ENCODE measurements at places on chromosomes 7 and 10.

DNA sequence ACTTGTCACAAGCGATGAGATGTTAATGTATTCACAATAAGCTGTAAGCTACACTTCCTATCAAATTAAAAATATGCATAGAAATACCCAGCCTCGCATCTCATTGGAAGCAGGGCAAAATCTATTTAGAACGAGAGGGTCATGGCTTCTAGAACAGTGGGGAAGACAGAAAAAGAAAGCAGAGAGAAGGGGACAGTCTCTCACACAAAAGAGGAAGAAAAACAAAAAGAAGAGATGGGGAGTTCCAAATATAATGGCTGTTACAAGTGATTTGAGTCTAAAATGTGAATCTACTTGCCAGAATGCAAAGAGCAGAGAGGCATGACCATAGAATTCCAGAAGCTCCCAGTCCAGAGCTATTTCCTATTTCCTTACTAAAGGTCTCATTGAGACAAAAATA is 13.8 kb downstream of the LRRN3 start:
- DNase-seq = no peak

- DNase-seq = no peak
These were observed 28.4 kb downstream of the GALNTL5 start for GRCh38 chr7:151984612-151985011.

- no peak for DNase-seq
These were observed 192.8 kb upstream of the ZMIZ1 start for GRCh38 chr10:78875932-78876331.

GRCh38 chr10:88392222-88392621 is 190.9 kb downstream of the RNLS start:
- no peak for DNase-seq

GRCh38 chr10:96716390-96716789 is 3.9 kb downstream of the PIK3AP1 start:
- DNase-seq = no peak

- no peak for DNase-seq
These were observed 4.4 kb downstream of the STARD3NL start for GRCh38 chr7:38182450-38182849.

DNA sequence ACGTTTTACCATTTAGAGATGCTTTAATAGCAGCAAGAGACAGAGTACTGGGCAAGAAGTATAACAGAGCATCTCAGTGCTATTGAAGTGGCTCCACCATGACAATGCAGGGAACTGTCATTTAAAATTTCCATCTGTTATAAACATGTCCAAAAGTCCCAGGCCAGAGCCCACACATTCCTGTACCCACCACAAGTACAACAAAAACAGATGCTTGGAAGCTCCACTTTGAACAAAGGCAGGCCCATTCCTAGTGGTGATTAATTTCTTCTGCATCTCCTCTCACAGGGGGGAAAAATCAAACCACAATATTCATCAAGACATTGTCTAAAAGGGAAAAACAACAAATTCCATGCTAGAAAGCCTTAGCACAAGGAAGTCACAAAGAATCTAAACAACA is 627.9 kb downstream of the PARD3 start:
- DNase-seq = peak; percentile 33

DNA sequence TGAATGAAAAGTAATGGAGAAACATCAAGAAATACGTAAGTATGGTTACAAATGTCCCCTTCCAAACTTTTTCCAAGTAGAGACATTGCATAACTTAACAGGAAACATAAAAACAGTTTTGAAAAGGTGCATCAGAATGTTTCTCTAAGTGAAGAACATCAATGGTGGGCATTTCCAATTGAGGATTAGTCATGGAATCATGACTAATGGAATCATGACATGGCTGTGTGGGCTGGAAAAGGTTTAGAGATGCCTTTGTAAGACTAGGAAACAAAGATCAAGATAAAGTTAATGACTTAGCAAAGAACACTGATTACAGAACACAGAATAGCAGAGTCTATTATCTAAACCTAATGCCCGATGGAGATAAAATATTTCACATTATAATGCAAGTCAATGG is 272.0 kb downstream of the HPSE2 start:
- no peak for DNase-seq

DNA sequence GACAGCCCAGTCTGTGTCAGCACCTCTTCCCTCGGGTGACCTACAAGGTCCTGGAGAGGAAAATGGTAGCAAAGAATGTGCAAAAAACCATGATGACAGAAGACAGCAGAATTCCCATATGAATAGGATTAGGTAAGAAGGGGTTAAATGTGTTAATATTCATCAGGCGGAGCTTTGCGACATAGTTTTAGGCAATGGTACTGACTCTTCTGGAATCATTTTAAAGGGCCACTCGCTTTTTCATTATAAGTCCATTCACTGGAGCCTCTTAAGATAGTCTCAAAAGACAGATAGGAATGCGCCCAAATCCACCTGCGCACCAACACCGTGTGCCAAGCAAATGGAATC is 38.2 kb downstream of the DLG5 start:
- DNase-seq = peak; percentile 25

DNA sequence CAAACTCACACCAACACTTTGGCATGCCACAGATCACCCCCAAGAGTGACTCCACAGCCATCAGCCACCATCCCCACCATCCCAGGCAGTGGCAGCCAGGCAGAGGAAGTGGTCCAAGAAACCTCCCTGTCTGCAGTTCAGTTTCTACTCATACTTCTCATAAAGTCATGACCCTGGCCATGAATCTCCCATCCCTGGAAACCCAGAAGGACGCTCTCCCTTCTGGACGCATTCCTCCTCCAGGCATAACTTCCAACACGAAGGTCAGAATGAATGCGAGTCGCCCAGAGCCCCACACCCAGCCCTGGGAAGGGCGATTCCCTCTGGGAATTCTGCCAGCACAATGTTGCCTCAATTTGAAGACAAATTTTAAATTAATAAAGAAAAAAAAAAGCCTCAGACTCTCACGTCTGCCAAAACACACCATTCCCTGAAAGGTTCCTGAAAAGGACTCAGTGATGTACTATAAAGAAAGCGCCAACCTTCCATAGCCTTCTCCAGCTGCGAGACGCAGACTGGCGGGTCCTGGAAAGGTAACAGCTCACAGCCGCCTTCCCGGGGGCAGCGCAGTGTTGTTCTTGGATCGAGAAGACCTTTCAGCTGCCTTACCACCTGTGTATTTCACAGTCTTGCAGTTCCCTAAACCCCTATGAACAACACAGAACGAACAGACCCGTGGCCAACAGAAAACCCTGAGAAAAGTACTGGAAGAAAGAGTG is 307.6 kb downstream of the FRMD4A start:
- DNase-seq = peak; percentile 46

- DNase-seq = peak; percentile 89
These were observed 495.8 kb downstream of the PARD3 start for GRCh38 chr10:34319197-34319846.

- DNase-seq = no peak
These were observed 97.8 kb downstream of the CDK14 start for GRCh38 chr7:90693939-90694338.

GRCh38 chr7:80478683-80479082 is 33.2 kb downstream of the GNAT3 start:
- peak; percentile 64 for DNase-seq

DNA sequence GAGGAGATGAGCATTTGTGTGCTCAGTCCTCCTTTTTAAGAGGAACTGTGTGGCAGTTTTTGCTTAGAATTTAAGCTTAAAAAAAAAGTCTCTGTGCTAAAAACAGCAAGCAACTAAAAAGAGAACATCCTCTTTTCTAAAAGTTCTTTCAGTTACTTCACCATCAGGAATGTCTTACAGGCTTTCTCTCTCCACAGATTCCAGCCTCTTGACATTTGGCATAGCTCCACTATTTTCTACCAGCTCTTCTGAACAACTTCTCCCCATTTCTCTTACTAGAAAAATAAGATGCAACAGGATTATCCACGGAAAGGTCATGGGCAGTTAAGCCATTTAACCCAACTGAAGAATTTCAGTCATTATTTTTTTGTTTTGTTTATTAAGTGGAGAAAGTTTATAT is 13.2 kb downstream of the PCLO start:
- peak; percentile 63 for DNase-seq

DNA sequence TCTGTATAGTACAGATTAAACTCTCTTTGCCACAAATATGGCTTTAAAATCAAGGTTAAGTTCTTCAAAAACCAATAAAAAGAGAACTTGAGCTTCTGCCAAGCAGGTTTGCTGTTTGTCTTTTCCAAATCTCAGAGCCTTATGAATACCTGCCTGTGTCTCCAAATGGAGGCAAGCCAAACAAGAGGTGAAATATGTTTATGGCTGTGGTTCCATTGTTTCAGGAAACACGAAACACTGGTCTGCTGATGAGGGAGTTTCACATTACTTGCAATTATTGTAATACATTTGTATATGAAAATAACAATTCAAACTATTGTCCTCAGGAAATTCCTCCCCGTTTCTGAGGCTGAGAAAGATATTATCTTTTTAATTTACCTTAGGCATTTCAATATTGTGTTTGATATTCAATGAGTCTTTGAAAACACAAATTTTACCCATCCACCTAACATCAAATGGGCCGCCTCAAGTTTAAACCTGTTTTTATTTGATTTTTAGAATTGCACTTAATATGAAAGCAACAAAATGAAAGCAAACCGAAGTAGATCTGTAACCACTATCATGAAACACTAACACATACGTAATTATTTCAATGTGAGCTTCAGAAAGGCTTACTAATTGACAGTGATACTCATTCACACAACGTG is 359.3 kb downstream of the HGF start:
- DNase-seq = no peak

- peak; percentile 4 for DNase-seq
These were observed 80.0 kb downstream of the ZNF277 start for GRCh38 chr7:112286250-112287086.

DNA sequence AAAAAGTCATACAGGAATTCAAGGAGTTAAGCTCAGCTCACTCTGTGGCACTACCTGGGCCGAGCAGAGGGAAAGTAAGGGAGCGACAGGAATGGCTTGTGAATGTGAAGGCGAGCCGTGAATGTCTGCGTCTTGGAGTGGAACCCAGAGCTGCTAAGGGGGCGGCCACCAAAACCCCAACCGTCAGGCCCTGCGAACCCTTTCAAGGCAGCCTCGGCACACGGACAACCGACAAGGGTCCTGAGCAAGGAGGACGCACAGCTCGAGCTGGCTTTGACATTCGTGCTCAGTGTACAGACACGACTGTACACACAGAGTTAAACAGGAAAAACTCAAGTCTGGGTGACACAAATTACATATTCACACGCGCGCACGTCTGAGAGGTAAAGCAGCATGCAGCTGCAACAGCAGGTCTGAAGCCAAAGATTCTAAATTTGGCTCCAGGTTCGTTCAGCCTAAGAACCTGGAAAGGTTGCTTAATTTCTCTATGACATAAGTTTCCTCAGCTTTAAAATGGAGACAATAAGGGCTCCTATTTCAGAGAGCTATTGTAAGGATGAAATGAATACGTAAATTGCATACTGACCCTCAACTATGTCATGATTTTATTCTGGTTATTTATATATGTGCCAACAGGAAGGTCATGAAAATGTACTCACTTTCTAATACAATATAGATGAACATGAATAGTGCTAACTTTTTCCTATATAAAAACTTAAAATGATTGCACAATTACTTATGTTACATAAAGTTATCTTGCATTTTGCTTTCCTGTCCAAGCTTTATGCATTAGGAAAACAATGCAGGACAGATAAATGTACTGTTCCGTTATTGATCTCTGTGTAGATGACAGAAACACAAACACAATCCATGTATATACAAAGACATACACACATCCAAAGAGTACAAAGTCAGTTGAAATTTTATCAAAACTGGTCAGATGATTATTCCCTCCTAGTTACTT is 192.9 kb downstream of the ZMYND11 start:
- DNase-seq = peak; percentile 17

DNA sequence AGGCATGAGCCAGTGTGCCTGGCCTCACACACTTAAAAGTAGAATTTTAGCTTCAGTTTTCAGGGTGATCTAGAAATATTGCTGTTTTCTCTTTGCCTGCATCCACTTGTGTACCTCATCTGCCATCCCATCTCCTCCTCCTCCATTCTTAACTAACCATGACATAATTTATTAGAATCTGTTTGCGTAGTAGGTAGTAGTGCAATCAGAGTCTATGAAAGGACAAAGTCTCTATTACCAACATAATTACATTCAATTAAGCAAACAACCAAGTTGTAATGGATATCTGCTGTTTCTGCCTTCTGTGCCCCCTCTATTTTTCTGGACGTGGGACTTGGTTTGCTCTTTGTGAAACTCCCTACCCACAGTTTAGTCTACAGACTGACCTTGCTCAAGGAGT is 72.9 kb downstream of the CDK14 start:
- no peak for DNase-seq

- DNase-seq = peak; percentile 36
These were observed 10.1 kb downstream of the CNOT4 start for GRCh38 chr7:135499818-135500217.

GRCh38 chr10:48656241-48656913 is 28.3 kb upstream of the WDFY4 start:
- peak; percentile 95 for DNase-seq

DNA sequence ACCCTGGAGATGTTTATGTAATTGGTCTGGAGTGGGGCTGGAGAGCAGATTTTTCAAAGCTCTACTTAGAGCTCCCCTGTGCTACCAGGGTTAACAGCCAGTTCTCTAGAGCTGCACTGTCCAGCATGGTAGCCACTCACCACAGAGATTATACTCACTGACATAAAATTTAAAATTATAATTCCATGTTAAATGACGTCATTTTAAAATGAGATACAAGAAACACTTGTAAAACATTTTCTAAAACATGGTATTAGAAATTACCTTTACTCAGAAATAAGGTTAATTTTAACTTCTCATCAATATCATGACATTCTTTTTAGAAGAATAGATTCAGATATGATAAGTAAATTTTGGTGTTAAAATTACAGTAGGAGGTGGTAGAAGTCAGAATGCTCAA is 306.2 kb upstream of the LRRN3 start:
- DNase-seq = no peak

DNA sequence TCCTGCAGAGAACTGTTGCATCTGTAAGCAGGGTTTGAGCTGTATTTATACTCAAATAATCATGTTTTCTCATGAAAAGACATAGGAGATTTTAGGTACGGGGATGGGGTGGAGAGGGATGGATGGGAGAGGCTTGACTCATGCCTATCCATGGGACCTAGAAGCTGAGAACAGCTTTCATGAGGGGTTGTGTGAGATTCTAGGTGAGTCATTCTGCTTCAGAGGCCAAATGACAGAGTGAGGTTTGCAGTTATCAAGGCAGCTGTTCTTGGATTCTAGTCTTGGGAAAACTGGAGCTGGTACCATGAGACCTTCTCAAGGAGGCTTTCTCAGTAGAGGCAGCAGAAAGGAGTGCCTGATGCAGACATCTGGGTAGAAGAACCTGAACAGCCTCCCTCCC is 746.9 kb downstream of the TYW1 start:
- DNase-seq = no peak

GRCh38 chr7:123024989-123025758 is 29.7 kb upstream of the TAS2R16 start:
- peak; percentile 78 for DNase-seq

GRCh38 chr7:143462045-143462444 is 15.6 kb upstream of the TAS2R41 start:
- DNase-seq = no peak

DNA sequence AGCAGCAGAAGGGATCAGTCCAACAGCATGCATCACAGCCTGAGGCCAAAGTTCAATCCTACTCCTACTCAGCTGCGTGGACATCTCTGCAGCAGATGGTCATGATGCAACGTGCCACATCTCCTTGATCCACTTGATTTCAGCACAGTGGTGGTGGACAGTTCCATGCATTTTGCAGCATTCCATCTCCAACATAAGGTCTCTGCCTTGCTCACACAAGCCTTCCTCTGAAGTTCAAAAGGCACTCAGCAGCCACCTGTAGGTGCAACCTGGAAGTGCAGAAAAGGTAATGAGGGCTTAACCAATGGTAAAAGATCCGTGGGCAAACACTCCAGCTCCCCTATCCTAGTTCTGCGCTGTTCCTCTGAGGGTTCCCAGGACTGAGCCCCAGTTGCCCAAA is 57.5 kb upstream of the CHCHD3 start:
- DNase-seq = peak; percentile 73
